ENCODE measurements at places on chromosomes 5 and 9.

- H3K27me3 ChIP-seq = no peaks in the 10 kb centered on the region
- no peak overlapping the region for H3K4me3 ChIP-seq
- no peaks in the 10 kb centered on the region for H3K36me3 ChIP-seq
- no peak overlapping the region for H3K27ac ChIP-seq
Measured at GRCh38 chr5:147853372-147853987, 22.0 kb upstream of the SPINK1 start.

DNA sequence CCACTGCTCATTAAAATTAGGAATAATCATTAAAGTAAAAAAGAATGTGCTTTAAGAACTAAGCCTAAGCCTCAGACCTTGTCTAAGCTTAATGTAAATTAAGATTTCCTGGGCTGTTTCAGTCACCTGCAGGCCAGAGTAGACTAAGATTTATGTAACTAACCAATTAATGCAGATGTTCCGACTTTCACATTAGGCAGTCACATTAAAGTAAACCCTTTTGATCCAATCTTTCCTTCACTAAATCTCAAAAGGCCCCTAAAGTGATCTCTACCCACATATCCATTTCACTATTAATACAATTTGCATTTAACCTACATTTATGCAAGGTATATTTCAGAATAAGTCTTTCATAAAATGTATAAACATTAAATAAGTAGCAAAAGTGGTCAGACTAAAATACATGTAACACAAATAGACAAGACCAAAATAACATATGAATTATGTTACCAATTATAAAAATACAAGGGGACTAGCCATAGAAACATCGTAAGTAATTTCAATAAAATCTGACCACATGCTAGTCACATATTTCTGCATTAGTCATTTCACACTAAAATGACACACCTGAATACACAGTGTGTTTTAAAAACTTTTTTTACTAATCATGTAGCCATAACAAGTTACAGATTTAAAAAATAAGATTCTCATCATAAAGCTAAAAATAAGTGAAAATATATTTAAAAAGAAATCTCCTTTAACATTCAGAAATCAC lies 7.7 kb downstream of the NR3C1 start:
- H3K36me3 ChIP-seq = peaks cover 4% of the 10 kb centered on the region
- peak overlapping the region; percentile 12 for H3K4me3 ChIP-seq
- no peak overlapping the region for H3K27ac ChIP-seq
- no peak for DNase-seq
- H3K27me3 ChIP-seq = no peaks in the 10 kb centered on the region
- H3K4me1 ChIP-seq = peaks cover 98% of the 10 kb centered on the region

- DNase-seq = no peak
- H3K36me3 ChIP-seq = no peaks in the 10 kb centered on the region
- H3K27ac ChIP-seq = no peak overlapping the region
Measured at GRCh38 chr5:174719793-174720611, 4.4 kb upstream of the MSX2 start.

DNA sequence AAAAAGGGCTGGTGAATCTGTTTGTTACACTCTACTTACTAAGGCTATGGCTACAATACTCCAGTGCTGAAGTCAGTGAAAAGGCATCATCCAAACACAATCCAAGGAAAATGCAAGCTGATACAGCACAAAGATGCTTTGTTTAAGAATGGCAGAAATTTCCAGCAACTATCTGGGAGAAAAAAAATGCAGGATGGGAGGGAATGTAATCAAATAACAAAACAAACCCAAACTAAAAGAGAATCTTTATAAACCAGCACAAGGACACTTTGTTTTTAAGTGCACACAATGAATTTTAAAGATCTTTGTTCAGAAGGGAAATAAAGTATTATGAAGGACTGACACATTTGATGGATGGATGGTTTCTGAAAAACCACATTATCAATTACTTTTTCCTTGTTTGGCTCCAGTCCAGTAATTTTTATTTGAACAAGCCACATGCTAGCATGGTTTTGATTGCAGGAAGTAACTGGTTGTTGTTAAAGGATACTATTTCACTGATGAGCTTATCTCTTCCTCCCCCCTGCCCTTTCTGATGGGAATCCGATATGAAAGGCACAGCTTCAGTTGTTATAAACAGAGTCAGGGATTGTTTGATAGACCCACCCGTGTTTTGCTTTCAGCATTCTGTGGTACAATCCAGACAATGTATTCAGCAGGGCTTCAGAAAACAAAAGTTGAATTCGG lies 12.1 kb upstream of the TLE4 start:
- H3K27ac ChIP-seq = no peak overlapping the region
- H3K27me3 ChIP-seq = no peaks in the 10 kb centered on the region
- H3K4me3 ChIP-seq = no peak overlapping the region
- H3K4me1 ChIP-seq = no peaks in the 10 kb centered on the region

DNA sequence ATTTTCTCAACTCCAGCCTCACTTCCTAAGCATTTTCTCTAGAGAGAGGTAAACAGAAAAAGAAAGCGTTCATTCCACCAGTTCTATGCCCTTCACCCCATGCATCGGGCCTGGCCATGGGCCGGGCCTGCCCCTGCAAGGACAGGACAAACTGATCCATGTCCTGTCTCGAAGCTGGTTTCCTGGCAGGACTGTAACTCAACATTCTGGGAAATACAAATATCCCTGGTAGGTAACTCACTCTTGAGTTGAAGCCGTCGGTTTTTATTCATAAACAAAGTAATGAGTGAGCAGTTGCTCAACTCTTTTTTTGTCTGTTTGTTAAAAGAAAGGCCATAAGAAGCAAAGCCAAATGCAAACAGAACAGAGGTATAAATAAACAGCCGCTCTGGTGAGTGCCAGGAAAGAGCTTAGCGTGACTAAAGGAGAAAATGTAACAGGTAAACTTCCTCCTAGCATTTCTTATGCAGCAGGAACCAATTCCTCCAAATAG lies 64.4 kb upstream of the DNAH5 start:
- DNase-seq = no peak
- H3K27ac ChIP-seq = no peak overlapping the region
- no peaks in the 10 kb centered on the region for H3K36me3 ChIP-seq
- H3K4me1 ChIP-seq = peaks cover 6% of the 10 kb centered on the region
- no peaks in the 10 kb centered on the region for H3K27me3 ChIP-seq

GRCh38 chr9:72871685-72872084 lies 81.2 kb downstream of the ALDH1A1 start:
- H3K4me1 ChIP-seq = peaks cover 19% of the 10 kb centered on the region
- H3K36me3 ChIP-seq = no peaks in the 10 kb centered on the region
- no peak overlapping the region for H3K27ac ChIP-seq
- H3K4me3 ChIP-seq = no peak overlapping the region

DNA sequence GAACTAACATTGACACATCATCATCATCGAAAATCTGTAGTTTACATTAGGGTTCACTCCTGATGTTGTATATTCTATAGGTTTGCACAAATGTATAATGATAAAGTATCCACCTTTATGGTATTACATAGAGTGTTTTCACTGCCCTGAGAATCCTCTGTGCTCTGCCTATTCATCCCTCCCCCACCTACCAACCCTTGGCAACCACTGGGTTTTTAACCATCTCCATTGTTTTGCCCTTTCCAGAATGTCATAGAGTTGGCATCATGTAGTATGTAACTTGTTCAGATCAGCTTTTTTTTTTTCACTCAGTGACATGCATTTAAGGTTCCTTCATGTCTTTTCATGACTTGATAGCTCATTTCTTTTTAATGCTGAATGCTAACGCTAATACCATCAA lies 106.0 kb downstream of the ARHGEF28 start:
- H3K4me1 ChIP-seq = no peaks in the 10 kb centered on the region
- no peak for DNase-seq
- no peaks in the 10 kb centered on the region for H3K36me3 ChIP-seq
- H3K27ac ChIP-seq = no peak overlapping the region
- no peak overlapping the region for H3K4me3 ChIP-seq
- H3K27me3 ChIP-seq = no peaks in the 10 kb centered on the region

DNA sequence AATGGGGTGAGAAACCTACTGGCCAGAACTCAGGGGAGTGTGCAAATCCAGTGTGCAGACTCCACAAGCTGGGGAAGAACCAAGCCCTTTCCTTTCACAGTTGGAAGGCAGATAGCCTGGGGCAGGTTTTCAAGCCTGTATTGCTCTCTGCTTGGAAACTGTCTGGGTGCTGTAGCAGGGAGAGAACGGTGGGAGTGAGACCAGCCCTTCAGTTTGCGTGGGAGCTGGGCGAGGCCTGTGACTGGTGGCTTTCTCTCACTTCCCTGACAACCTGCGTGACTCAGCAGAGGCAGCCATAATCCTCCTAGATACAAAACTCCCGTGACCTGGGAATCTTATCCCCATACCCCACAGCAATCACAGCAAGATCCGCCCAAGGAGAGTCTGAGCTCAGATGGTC lies 44.9 kb upstream of the SNCAIP start:
- H3K27me3 ChIP-seq = no peaks in the 10 kb centered on the region
- H3K27ac ChIP-seq = no peak overlapping the region
- H3K36me3 ChIP-seq = no peaks in the 10 kb centered on the region

DNA sequence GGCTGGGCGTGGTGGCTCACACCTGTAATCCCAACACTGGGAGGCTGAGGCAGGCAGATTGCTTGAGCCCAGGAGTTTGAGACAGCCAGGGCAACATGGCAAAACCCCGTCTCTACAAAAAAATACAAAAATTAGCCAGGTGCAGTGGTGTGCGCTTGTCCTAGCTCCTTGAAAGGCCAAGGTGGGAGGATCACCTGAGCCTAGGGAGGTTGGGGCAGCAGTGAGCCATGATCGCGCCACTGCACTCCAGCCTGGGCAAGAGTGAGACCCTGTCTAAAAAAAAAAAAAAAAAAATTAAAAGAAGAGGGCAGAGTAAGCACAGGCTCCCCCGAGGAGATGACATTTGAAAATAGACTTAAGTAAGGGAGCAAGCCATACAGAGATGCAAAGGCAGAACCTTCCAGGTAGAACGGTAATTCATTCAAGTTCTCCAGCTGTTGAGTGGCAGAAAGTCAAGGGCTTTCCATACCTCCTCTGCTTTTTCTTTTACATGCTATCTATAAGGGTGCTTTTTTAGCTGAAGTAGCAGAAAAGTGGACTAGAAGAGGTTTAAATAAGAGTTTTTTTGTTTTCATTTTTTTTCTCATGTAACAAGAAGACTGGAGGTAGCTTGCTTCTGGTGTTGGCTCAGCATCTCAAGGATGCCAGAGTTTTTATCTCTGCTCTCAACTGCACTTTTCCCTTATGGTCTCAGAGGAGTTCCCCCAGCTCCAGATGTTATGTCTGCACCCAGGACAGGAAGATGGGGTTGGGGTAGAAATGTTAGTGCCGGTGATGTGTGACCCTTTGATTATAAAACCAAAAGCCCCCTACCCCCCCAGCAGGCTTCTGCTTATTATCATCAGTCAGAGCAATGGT lies 40.8 kb downstream of the ERGIC1 start:
- H3K27me3 ChIP-seq = no peaks in the 10 kb centered on the region
- no peak overlapping the region for H3K4me3 ChIP-seq
- H3K4me1 ChIP-seq = peaks cover 83% of the 10 kb centered on the region
- peak overlapping the region; percentile 97 for H3K27ac ChIP-seq
- no peaks in the 10 kb centered on the region for H3K36me3 ChIP-seq

DNA sequence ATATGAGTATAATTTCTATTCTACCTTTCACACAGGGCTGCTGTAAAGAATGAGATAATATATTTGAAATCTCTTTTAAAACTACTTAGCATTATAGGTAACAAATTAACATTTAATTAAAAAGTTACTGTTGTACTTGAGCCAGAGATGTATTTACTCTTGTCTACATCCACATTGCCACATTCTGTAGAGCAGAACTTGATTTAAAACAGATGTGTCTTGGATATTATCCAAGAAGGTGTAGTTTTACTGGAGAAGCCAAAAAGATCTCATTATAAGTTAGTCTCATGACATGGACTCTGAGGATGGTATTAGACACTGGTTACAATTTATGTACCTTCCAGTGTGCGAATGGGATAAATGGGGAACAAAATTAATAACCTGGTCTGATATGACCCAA lies 293.1 kb upstream of the CCNH start:
- no peak overlapping the region for H3K27ac ChIP-seq
- no peak for DNase-seq
- no peak overlapping the region for H3K4me3 ChIP-seq

DNA sequence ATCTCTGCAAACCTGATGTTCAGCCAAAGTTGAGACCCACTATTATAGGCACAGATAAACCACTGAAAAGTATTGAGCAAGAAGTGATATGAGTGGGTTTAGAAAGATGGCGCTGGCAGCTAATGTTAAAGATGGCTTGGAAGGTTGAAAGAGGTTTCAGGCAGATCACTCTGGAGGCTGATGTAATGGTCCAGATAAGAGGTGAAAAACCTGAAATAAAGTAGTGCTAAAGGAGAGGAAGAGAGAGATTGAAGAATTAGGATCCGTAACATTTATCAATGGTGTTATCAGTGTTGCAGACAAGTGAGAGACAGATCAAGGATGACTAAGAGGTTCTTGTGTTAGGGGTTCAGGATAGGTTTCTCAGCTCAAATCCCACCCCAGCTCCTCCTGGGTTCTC lies 58.3 kb downstream of the SLC44A1 start:
- no peak overlapping the region for H3K27ac ChIP-seq
- peaks cover 2% of the 10 kb centered on the region for H3K4me1 ChIP-seq
- no peaks in the 10 kb centered on the region for H3K27me3 ChIP-seq
- no peak overlapping the region for H3K4me3 ChIP-seq
- H3K36me3 ChIP-seq = peaks cover 10% of the 10 kb centered on the region
- no peak for DNase-seq

- H3K4me3 ChIP-seq = no peak overlapping the region
- H3K27me3 ChIP-seq = no peaks in the 10 kb centered on the region
- no peaks in the 10 kb centered on the region for H3K36me3 ChIP-seq
- DNase-seq = no peak
- peaks cover 7% of the 10 kb centered on the region for H3K4me1 ChIP-seq
Measured at GRCh38 chr5:140227046-140227445, 52.1 kb downstream of the CYSTM1 start.

GRCh38 chr5:134784241-134784920 lies 25.8 kb downstream of the DDX46 start:
- H3K27ac ChIP-seq = no peak overlapping the region
- no peaks in the 10 kb centered on the region for H3K27me3 ChIP-seq
- no peaks in the 10 kb centered on the region for H3K4me1 ChIP-seq
- no peak overlapping the region for H3K4me3 ChIP-seq

DNA sequence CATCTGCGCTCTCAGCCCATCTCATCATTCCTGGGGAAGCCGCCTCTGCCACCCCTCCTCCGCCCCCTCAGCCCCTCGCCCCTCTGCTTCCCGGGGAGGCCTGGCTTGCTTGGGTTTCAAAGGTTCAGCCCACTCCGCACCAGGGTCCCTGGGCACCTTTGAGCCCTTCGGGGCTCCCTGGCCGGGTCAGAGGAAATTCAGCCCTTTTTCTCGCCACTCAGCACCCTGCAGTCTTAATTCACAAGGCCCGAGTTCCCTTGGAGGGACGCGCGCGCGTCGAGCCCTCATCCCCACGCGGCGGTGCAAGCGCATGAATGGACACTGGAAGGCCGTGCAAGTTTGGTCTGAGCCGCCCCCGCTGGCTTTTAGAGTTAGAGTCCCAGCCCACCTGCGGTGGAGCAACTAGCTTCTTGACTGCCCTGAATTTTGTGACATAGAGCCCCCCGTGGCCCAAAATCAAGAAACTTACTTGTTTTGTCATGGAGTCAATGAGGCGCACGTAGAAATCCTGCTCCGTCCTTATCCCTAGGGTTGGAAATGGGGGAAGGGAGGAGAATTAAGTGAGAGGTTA lies 4.5 kb downstream of the EBF1 start:
- peak overlapping the region; percentile 62 for H3K4me3 ChIP-seq
- no peak for DNase-seq
- H3K27ac ChIP-seq = peak overlapping the region; percentile 86
- H3K27me3 ChIP-seq = no peaks in the 10 kb centered on the region
- no peaks in the 10 kb centered on the region for H3K36me3 ChIP-seq
- H3K4me1 ChIP-seq = peaks cover 5% of the 10 kb centered on the region
